ENCODE measurements at places on chromosomes 1 and 21.

DNA sequence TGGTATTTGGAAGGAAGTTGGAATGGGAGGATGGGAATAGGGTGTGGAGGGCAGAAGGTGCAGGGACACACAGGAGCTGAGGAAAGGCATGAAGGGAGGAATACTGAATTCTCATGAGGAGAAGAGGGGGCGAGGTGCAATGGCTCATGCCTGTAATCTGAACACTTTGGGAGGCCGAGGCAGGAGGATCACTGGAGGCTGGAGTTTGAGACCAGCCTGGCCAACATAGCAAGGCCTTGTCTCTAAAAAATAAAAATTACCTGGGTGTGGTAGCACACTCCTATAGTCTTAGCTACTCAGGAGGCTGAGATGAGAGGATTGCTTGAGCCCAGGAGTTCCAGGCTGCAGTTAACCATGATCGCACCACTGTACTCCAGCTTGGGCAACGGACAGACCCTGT lies 117.3 kb downstream of the DTL start:
- no peak for DNase-seq

GRCh38 chr21:34199121-34199910 lies 125.9 kb downstream of the MRPS6 start:
- no peak for DNase-seq

GRCh38 chr1:179493323-179493722 lies 82.4 kb downstream of the NPHS2 start:
- DNase-seq: no peak

DNA sequence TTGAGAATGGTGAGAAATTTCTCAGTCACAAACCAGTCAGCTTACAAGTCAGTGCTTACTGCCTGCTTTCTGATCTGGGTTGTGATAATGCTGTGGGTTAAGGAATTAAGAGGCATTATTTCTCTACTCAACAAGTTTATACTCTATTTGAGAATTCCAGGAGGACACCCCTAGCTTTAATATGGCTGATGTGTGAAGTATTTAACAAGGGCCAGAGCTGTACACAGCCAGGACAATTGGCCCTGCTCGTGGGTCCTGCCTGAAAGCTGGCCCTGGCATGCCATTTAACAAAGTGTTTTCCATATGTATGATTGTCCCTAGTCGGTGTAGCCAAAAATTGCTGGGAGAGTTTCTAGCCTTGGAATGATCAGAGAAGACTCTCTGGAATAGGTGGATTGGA lies 43.2 kb downstream of the HHAT start:
- no peak for DNase-seq

DNA sequence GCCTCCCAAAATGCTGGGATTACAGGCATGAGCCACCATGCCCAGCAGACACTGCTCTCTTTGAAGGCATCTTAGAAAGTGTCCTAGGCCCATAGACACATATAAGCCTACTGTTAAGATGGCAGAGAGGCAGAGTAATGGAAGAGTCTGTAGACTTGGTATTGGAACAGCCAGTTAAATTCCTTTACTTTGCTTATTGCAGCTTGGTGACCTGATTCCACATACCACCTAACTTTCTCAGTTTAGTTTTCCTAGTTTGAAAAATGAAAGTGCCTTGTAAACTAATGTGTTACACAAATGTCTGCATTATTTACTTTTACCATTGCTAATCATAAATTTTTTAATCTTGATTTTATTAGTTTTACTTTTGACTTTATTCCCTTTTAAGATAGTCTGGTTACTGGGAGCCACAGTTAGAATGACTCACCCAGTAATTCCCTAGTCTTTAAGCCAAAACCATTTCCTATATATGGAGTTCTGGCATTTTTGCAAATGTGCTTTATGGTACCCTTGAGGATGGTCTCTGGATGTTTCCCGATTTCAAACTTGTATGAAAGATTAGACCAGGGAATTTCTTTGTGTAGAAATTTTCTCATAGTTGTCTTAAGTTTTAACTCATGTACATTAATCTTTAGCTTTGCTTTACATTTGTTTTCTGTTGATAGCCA lies 6.4 kb downstream of the SMAP2 start:
- DNase-seq: no peak

GRCh38 chr1:111961773-111962565 lies 27.5 kb downstream of the KCND3 start:
- no peak for DNase-seq

- DNase-seq: no peak
These were observed 20.0 kb downstream of the UBASH3A start for GRCh38 chr21:42423685-42424084.

DNA sequence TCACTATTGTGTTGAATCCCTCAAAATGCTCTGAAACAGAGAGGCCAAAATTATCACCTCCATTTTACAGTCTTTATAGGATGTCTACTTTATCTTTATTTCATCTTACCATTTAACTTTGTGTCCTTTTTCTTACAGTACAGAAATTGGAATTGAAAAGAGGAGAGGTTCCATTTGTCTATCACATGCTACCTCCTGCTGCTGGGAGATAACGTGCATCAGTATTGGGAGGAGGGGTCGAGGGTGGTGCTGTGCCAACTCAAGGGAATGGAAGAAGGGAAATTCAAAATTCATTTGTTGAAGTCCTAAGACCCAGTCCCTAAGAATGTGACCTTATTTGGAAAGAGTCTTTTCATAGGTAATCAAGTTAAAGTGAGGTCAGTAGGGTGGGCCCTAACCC lies 85.3 kb downstream of the HHIPL2 start:
- DNase-seq: no peak

GRCh38 chr1:19067182-19067911 lies 110.9 kb upstream of the IFFO2 start:
- DNase-seq: no peak

DNA sequence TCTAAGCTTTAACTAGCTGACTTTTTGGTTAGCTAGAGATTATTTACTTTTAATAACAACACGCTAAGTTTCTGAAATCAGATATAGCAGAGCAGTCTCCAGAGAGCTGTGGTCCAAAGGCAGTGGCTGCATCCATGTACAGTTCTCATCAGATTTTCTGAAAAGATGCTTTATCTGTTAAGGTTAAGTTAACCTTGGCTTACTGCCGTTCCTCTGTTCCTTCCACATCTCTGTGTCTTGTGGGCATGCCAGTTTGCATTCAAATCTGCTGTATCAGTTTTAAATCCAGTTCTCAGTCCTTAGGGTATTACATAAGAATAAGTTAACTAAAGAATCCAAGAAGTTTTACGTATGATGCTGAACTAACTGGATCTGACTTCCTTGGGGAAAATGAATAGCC lies 46.8 kb downstream of the SPATA46 start:
- no peak for DNase-seq

GRCh38 chr21:35206141-35207125 lies 157.3 kb upstream of the RUNX1 start:
- no peak for DNase-seq

DNA sequence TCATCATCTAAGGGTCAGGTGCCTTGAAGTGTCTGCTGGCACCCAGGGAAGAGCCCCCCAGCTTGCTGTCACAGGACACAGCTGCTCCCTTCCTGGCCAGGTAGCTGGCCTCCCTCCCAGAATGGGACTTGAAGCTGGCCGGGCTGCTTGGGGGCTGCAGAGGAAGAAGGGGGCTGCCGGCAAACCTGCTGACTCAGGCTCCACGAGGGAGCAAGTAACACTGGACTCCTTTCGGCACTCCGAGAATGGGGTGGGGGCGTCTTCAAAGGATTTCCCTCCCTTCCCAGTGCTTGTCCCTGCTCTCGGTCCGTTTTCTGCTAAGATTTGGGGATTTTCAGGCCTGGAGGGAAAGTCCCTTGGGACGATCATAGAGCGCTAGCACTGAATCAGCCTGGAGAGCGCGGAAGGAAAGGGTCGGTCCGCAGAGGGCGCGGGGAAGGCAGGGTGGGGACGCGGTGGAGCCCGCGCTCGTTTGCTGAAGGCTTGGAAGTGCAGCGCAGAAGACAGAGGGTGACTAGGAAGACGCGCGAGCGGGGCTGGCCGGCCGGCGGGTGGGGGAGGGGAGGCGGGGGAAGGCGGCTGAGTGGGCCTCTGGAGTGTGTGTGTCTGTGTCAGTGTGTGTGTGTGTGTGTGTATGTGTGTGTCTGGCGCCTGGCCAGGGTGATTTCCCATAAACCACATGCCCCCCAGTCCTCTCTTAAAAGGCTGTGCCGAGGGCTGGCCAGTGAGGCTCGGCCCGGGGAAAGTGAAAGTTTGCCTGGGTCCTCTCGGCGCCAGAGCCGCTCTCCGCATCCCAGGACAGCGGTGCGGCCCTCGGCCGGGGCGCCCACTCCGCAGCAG lies at the start of gene CSF1:
Gene CSF1, plus strand, starts transcription at position 727 of the 840 bp plus-strand sequence. CDS start 175 bp downstream, outside the sequence.
- peak; percentile 23 for DNase-seq

GRCh38 chr1:182166750-182167149 lies 105.2 kb upstream of the ZNF648 start:
- DNase-seq: no peak

- DNase-seq: no peak
These were observed 42.0 kb downstream of the TMCC2 start for GRCh38 chr1:205269711-205270110.

DNA sequence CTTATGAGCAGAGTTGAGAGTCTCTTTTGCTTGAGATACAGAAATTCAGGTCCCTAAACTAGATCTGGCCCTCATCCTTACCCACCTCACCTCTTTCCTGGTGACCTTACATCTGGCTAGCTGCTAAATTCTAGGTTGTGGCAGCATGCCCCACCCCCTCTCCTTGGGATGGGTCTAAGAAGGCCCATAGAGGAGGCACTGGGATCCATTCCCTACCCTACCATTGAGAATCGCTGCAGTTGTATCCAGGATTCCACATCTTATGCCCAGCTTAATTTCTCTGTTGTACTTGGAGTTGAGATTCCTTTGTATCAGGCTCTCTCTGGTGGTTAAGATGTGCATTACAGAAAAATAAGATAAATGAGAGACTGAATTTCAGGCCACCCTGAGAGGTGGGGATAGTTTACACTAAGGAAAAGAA lies 9.5 kb upstream of the TMEM39B start:
- DNase-seq: no peak

DNA sequence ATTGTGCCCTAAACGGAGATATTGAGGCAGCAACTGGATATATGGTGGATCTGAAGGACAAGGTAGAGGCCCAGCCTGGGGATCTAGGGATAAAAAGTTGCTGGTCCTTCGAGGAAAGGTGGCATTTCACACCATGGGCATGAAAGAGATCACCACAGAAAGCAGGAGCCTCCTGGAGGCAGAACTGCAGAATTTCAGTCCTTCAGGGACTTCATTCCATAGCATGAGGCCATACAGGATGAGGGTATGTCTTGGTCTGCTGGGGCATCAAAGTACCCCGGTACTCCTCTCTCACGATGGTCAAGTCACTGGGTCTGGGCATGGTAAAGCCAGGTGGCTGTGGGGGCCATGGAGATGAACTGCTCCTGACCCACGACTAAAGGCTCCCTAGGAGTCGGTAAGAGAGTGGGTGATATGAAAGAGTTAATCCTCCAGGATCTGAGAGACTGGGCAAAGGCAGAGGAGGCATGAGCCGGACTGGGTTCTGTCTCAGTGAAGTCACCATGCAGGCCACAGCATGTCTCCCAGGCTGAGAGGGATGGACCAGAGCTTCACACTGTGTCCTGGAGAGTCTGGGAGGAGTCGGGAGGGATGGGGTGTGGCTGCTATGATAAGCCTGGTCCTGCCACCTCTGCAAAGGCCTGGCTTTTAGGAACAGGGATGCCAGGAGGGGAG lies 5.8 kb upstream of the SPRR5 start:
- no peak for DNase-seq

- DNase-seq: no peak
These were observed 135.5 kb upstream of the GRIK3 start for GRCh38 chr1:37169743-37170275.

DNA sequence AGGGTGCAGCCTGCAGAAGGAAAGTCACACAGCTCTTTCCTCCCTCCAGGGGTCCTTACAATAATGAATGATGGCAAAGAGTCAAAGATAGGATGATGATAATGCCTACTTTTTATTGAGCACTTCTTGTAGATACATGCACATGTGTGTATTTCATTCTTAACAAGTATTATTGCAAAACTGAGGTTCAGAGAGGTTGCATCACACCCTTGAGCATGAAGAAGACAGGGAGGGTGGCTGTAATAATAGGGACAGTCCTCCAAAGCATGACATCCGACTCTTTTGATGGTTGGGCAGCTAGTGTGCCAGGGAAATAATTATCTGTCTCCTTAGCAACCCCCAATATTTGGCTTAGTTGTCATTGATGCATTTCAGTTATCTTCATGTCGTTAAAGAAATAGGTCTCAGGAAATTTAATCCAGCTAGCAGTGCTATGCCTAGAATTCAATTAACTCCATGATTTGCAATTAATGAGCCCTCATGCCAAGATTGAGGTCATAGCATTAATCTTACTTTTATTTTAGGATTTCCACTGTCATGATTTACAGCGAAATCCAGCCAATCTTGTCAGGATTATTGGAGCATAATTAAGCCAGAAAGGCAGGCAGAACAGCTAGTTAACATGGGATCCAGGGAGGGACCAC lies 35.0 kb downstream of the DNAJC6 start:
- DNase-seq: no peak

- DNase-seq: no peak
These were observed 384.7 kb downstream of the RPS6KC1 start for GRCh38 chr1:213435715-213436114.

GRCh38 chr1:215905493-215906115 lies 338.5 kb downstream of the KCTD3 start:
- DNase-seq: no peak

DNA sequence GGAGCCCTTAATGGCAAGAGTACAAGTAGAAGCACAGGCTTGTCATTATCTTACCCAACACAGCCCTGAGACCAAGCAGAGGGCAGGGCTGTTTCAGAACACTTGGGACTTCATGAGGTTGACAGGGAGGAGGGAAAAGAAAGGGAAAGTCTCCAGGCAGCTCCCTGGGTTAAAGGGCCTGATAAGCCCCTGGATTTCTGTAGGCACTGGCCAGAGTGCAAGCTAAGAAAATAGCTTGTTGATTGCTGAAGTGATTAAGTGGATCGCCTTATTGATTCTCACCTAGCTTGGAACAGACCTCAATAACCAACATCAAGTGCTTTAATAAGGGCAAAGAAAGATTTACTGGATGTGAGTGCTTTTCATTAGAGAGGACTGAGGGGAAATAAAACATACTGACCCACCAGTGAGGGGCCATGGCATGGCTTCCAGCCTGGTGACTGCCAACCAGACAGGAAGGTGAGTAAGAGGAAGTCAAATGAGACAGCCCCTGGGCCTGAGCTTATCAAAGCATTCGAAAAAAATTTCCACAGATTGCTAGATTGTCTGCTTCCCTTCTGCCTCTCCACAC lies 121.4 kb upstream of the NFIA start:
- no peak for DNase-seq

Data from activated naive CD4-positive, alpha-beta T cell (primary cell).